H1 (cell line): ENCODE measurements at places on chromosomes 12 and 14. TPM values are rescaled to one million over a fixed set of nuclear protein-coding genes. Genes with fewer than 3 reads are reported as not detected.

DNA sequence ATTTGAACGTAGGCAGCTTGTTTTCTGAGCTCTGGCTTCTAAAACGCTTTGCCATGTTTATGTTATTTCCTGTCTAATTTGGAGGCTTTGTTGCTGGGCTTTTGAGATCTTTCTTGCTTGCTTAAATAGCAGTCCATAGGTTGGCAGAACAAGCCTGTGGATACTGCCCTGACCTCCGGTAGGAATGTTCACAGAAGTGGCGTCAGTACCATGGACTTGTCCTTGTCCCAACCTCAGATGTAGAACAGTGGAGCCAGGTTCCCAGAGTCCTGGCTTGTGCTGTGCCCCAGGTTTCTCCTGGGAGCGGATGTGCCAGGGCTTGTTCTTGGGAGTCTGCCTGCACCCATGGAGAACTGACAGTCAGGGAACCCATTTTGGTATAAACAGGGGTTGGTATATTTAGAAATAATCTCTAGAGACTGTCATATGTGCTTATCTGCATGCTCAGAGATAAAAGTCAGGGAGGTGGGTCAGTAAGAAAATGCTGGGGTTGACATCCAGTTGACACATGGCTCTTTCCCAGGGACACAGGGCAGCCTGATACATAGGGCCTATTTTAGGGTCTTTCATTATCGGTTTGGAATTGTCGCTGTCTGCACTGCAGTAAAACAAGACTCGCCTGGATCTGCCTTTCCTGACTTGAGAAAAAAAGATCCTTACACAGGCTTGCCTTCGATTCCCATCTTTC, 22.9 kb downstream of the CACNA1C start:
- DNase-seq, result no peak

DNA sequence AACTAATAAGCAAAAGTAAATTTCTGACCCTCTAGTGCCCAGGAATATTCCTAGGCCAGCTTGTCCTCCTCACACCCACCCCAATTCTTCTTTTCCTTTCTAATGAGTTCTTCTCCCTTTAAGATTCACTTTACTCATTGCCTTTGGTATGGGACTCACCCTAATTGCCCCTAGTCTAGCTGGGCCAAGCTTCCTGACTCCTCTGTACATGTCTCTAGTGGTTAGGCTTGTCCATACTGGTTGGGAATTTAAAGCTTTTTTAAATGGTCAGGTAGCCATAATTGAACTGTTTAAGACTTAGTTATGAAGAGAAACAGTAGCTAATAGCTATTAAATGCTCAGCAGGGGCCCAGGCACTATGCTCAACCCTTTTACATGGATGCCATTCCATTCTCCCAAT, 248.2 kb downstream of the C12orf42 start:
- no peak for DNase-seq

DNA sequence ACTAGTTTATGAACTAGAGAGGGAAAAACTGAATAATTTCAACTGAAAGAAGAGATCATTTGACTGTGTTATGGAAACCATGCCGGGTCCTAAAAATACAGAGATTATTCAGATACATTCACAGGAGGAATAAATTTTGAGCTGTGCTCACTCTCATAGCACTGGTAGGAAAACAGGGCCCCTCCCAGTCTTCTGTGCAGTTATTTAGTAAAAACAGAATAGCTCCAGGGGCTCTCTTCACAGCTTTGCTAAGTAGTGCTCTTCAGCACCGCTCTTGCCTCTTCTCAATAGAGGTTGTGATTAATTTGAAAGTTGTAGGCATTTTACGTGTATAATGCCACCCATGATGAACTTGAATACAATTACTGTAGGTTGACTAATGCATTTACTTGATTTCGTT, 435.9 kb upstream of the PDE3A start:
- DNase-seq, result no peak

DNA sequence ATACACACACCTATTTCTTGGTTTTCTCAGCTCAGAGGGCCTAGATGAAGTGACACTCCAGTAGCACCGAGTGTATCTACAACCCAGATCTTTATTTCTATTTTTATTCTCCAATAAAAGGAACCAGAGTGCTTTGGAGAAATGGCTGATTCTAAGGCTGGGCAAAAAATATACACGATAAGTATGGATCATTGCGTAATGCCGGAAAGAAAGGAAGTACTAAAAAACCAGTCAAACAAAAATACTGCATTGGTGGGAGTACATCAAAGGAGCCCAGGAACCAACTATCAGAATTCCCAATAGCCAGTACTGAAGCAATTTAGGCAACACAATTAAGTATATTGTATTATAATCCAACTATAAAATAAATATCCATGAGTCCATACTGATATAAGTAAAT, 400.9 kb upstream of the CCDC196 start:
- DNase-seq, result no peak

GRCh38 chr12:90280033-90280432, 571.4 kb upstream of the ATP2B1 start:
- no peak for DNase-seq

GRCh38 chr12:67884596-67884995, 104.7 kb upstream of the IFNG-AS1 start:
- DNase-seq, result no peak

DNA sequence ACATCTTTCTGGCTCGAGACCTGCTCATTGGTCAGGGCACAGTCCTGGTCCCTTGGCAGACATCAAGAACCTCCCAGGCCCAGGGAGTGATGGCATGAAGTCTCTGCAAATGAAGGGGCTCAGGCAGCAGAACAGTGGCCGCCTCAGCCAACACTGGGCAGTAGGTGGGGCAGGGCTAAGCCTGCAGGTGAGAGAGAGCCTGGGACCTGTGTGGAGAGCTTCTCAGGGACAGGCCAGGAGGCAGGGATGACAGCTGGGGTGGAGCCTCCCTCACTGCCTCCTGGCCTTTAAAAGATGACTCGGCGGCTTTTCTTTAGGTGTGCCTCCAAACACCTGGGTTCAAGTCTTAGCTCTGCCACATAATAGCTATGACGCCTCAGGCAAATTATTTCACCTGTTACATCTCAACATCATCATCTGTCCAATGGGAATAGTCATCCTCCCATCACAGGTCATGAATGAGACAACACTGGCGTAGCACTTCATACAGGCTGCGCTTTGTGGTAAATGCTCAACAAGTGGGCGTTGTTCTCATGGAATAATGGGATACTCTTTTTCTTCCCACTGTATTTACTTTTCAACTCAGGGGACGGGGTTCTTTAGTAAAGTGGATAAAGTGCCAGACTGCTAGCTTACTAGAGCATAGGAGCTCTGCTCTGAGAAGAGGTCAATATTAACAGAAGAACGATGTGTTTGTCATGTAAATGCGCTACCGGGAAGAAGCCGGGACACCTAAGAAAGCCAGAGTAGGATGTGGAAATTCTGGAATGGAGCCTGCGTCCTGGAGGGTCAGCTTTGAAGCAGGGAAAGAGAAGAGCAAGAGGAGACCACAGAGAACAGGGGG, 277.4 kb downstream of the FOXN3 start:
- DNase-seq, result no peak

GRCh38 chr12:23008623-23009022, 383.7 kb downstream of the ETNK1 start:
- DNase-seq, result no peak

GRCh38 chr12:59097876-59098275, 177.6 kb upstream of the LRIG3 start:
- DNase-seq, result no peak

- DNase-seq, result no peak
These were observed 45.7 kb downstream of the LMO3 start for GRCh38 chr12:16560273-16560672.

GRCh38 chr12:108117902-108118301, 11.2 kb upstream of the WSCD2 start:
- DNase-seq, result no peak

GRCh38 chr12:121600702-121601336, 20.0 kb upstream of the KDM2B start:
- no peak for DNase-seq

DNA sequence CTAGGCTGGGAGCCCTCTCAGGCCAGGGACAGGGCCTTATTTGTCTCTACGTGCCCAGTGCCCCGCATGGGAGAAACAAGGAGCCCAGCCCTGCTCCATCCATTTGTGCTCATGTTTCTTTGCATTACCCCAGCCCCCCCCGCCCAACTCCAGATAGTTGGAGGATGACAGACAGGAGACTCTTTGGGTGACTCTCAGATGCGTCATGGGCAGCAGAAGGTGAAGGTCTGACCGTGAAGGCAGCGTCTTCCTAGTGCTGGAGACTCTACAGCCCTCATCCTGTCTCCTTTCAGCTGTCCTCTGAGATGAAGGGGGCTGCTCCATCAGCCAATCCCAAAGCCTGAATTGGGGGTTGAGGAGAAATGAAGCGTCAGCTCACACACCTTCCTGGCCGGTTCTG, 283 bp upstream of the PSMB11 start:
- DNase-seq, result no peak

GRCh38 chr14:71142375-71143038, 235.2 kb downstream of the PCNX1 start:
- no peak for DNase-seq

Gene STAC3
- total RNA-seq, result 1.3 and 1.9 TPM in 2 replicates

- no peak for DNase-seq
These were observed 173.7 kb downstream of the FOXN3 start for GRCh38 chr14:89243286-89243685.

- no peak for DNase-seq
These were observed 95.0 kb downstream of the MED13L start for GRCh38 chr12:116182359-116183063.

DNA sequence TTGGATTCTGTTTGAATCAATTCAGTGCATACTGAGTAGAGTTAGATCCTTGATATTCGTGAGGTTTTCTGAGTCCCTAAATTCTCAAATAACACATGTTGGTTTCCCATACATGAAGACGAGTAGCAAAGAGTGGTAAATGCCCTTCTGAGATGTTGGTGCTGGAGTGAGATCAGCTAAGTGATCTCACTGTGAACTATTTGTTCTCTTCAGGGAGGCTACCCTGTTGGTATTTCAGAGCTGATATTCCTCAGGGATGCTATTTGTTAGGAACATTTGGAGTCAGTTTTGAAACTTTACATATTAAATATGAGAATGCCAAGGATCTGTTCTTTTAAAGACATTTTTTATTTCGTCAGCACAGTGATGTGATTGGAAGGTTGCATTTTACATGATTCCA, 54.7 kb downstream of the SUSD6 start:
- DNase-seq, result no peak

- DNase-seq, result no peak
These were observed 35.9 kb upstream of the DYNC1H1 start for GRCh38 chr14:101928415-101928841.

DNA sequence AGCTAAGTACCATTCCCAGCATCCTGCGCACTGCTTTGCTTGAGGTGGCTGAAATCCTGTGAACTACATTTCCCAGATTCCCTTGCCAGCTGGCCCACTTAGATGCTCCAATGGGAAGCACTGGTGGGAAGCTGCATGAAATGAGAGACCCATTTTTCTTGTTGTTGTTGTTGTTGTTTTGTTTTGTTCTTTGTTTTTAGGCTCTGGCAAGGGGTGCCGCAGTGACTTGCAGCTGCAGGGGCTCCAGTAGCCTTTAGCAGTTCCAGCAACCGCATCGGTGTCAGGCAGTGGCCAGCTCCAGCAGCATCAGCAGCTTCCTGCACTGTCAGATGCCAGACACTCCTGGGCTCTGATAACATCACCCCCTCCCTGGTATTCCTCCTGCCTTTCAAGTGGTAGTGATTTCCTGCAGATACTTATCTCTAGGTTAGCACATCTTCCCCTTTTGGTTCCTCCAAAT, 8.8 kb upstream of the EGLN3 start:
- DNase-seq, result no peak

DNA sequence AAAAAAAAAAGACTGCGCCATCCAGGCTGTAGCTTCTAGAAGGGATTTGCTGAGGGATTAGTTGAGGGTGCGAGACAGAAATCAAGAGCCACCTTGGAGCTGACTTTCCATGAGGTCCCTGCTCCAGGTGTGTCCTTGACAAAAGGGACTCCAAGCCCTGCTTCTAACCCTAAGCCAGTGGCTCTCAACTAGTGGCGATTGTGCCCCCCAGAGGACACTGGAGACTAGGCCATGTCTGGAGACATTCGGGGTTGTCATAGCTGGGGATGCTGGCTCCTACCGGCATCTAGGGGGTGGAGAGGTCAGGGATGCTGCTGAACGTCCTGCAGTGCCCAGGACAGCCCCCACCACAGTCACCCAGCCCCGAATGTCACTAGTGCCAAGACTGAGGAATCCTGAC, 40.6 kb downstream of the SPRING1 start:
- DNase-seq, result no peak

GRCh38 chr12:81627336-81628189, 131.6 kb downstream of the PPFIA2 start:
- DNase-seq, result no peak

GRCh38 chr14:36438883-36439282, 81.1 kb downstream of the NKX2-1 start:
- DNase-seq, result no peak
